ENCODE measurements at places on chromosomes 6 and 20.
A peak's percentile ranks its signal among the peaks of the same experiment; 100 is the strongest.

DNA sequence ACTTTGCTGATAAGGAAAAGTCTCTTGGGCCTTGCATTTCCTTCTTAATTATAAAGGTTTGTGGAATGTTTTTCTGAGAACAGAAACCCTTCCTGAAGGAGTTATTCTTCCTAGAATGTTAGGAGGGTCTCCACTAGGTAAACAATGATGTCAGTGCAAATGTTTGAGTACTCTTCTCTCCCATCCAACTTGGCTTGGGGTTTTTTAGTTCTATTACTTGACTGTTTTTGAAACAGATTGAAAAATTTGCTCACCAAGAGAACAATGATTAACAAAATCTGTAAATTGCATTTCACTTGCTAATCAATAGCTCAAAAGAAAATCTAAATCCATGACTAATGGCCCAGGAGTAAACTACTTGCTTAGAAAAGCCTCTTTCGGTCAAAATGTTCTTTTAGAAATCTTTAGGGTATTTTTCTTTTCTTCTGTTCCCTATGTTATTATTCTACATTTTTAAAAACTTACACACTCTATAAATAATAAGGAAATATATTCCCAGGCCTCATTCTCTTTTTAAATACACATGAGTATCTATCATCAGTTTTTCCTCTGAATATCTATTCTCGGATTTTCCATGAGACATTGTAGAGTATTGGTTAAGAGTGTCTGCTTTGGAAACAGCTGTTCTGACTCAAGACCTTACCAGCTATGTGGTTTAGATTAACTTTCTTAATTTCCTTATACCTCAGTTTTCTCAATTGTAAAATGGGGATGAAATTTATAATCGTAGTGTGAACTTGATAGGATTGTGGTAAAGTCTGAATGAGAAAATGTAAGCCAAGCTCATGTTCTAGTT, 234.2 kb upstream of the CITED2 start:
- no peak for DNase-seq

GRCh38 chr6:41049521-41049920, 3.5 kb upstream of the APOBEC2 start:
- no peak for DNase-seq

DNA sequence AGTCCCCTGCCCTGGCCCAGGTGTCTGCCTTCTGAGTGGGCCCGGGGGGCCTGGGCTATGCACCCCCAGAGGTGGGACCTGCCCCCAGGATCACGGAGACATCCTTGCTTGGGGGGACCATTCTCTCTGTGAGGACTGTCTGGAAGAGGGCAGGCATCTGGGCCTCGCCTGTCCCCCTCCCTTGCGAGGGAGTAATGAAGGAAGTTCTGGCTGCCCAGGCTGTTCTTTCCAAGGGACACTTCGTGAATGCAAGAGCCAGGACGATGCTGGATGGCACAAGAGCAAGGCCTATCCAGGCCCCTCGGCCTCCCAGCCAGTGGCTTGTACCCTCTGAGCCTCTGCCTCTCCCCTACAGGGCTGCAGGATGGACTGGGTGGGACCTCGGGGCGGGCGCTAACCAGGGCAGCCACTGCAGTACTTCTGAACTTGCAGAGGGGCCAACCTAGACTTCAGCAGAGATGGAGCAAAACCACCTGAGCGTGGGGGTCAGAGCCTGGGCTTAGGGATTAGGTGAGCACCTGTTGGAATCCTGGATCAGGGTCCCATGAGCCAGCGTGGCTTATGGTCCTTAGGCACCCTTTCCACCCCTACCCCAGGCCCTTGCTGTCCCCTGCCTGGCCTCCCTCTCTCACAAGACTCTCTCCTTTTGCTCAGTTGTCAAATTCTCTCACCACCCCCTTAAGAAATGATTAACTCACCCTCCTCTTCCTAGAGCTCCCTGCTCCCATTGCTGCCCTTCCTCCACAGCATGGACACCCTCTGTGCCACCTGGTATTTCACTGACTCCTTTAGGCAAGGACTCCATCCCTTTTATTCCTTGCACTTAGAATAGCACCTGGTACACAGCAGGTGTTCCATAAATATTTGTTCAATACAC, 53.2 kb downstream of the CTCFL start:
- no peak for DNase-seq

DNA sequence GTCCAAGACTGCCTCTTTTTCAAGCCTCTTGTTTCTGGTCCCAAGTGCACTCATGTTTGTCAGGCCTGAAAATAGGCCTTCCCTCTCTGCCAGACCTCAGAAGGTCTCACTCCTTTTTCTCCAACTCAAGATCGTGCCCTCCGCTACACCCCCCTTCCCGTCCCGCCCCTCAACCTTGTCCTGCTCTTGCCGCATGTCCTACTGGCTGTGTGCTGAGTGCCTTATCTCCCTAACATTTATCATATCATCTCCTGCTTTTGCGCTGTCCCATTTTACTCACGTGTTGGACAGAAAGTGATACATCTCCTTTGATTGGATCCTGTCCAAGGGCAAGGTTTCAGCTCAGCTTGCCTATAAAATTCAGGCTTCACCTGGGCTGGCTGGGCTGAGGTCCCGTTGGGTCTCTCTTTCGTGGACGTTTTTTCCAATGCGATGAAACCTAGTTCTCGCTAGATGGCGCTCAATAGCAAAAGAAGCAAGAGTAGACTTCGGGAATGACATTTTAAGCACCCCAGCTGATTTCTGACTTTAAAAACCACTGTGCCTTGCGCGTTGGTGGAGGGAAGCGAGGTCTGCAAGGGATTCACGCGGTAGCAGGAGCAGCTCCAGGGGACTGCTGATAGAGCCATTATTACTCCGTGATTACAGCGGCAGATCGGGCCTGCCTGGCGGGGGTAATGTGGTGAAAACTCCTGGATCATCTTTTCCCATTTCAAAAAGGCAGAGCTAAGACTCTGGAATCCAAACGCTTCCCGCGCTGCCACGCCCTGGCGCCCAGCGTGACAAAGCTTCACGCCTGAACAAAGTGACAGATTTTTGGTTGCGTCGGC, 137.6 kb downstream of the IMPG1 start:
- peak; percentile 69 for DNase-seq

- no peak for DNase-seq
Observed at GRCh38 chr6:140032189-140032588, 657.7 kb upstream of the CITED2 start.

DNA sequence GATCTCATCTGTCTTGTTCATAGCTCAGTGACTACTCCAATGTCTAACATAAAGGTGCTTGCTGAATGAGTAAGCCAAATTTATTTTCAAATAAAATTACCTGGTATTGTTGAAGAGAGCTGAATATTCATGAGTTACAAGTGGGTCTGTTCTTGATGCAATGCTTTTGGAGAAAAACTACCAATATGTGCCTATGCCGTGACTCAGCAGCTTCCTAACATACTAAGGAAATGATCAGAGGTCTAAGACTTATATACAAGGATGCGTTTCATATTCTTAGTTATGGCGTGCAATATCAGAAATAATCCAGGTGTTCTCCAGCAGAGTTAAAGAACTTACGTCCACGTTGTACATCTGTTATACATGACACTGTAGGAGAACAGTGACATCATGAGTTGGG, 5.1 kb downstream of the FAM120B start:
- no peak for DNase-seq

DNA sequence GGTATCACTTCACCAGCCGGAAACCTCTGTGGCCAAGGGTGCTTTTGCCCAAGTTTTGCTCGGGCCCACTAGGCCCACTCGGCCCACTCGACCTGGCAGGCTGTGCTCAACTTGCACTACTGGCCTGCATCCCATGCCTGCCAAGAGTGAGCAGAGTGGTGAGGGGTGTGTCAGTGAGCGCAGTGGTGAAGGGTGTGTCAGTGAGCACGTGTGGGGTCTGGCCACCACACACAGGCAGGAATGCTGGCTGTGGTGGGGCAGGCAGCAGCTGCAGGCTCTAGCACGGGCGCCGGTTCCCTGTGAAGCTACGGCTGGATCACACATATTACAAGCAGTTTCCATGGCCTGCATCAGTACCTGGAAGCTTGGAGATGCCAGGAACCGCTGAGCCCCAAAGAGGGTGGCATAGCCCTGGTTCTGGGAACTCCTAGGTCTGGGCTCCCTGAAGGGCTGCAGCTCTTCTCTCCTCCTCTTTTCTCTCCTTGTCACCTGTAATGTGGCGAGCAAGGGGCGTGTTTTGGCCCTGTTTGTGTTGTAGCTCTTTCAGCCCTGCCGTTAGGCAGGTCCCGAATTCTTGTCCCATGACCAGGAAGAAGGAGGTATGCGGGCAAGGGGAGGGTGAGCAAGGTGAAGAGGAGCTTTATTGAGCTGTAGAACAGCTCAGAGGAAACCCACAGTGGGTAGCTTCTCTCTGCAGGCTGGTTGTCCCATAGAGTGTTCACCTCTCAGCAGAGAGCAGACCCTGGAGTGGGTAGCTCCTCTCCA, 51.0 kb upstream of the CLDN20 start:
- DNase-seq = no peak

All from RPMI8226 (cell line).